ENCODE measurements at places on chromosomes 3 and 15.

DNA sequence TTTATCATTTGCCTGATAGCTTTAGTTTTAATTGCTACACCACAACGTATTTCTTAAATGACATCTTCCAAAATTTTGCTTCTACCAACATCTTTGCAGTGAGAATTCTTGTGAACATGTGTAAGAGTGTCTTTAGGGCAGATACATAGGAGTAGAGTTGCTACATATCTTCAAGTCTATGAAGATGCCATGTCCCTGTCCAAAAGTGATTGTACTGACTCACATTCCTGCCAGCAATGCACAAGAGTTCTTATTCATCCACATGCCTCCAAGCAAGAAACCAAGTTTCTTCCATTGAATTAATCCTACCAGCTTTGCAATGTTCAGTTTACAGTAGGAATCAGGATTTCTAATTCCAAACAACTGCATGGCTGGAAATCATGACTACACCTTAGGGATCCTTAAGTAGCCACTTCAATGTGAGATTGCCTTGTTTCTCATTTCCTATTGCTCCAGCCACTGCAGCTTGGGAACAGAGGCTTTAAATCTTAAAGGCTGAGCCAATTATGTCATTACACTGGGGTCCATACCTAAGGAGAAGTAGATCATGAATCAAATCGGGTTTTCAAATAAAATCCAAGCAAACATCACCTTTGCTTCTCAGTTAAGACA lies 44.5 kb downstream of the BCL2L10 start:
- no peak for DNase-seq

DNA sequence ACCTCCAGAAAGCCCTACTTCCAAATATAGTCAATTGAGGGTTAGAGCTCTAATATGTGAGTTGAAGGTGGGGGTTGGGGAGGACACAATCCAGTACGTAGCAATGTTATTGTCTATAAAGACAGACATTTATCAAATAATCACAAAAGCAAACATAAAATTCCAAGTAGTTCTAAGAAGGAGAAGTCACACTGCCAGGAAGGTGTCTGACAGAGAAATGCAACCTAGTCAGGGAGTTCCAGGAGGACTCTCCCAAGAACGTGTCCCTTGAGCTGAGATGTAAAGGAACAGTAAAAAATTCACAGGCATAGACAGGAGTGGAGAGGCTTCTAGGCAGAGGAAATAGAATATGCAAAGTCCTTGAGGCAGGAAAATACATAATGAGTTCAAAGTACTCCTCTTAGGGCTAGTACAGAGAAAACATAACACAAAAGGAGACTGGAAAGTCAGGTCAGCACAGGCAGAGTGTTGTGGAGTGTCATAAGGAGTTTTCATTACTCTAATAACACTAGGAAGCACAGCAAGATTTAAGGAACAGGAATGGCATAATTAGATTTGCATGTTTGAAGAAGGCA lies 277.6 kb upstream of the STT3B start:
- DNase-seq: no peak

- no peak for DNase-seq
Measured at GRCh38 chr3:17946619-17947018, 204.2 kb upstream of the TBC1D5 start.

GRCh38 chr3:98670020-98670419 lies 76.6 kb upstream of the CPOX start:
- DNase-seq: peak; percentile 33

DNA sequence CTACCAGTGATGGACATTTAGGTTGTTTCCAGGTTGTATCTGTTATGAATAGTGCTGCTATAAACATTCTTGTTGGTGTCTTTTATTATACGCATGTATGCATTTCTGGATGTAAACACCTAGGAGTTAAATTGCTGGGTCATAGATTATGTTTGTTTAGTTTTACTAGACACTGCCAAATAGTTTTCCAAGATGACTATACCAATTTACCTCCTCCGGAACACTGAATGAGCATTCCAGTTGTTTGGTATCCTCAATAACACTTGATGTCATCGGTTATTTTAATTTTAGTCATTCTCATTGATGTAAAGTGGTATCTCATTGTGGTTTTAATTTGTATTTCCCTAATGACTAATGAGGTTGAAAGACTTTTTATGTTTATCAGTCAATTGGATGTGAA lies 36.6 kb upstream of the ARID3B start:
- DNase-seq: no peak

DNA sequence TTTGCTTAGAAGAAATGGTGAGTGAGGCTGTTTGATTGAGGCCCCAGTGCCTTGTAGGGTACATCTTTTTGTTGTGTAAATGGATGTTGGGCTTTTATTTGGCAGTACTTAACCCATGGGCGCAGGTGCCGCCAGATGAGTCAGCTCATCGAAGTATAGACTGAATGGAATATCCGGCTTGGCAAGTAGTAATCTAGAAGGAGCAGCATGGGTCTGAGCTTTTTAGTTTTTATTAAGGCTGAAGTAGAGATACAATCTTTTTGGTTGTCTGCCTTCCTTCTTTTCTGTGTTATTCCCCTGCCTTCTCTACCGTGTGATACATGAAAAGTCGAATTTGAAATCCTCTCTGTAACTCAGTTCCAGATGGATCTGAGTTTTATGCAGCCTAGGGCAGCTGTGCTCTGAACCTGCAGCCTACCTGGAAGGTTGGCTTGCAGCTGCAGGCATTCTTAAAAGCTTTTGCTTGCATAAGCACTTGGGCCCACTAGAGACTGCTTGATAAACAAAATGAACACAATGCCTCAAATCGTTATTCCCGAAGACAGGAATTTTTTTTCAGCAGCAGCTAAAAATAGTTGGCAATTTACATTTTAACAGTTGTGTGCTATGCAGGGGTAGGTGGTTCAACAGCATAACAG lies 177.5 kb upstream of the CGNL1 start:
- DNase-seq: no peak

DNA sequence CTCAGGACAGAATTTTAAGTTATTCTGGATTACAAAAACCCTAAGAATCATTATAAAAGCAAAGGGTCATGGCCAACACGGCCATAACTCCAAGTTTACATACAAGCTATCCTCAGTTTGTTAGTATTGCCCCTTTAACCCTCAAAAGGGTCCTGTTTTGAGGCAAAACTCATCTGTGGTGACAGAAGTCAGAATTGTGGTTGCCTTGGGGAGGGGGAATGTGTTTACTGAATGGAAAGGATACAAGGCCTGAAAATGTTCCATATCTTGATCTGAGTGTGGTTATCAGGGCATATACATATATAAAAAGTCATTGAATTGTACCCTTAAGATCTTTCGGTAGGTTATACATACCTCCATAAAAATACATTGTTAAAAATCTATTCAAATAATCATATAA lies 2.1 kb downstream of the SFMBT1 start:
- DNase-seq: no peak

GRCh38 chr15:35630532-35630931 lies 84.6 kb upstream of the DPH6 start:
- DNase-seq: peak; percentile 64

DNA sequence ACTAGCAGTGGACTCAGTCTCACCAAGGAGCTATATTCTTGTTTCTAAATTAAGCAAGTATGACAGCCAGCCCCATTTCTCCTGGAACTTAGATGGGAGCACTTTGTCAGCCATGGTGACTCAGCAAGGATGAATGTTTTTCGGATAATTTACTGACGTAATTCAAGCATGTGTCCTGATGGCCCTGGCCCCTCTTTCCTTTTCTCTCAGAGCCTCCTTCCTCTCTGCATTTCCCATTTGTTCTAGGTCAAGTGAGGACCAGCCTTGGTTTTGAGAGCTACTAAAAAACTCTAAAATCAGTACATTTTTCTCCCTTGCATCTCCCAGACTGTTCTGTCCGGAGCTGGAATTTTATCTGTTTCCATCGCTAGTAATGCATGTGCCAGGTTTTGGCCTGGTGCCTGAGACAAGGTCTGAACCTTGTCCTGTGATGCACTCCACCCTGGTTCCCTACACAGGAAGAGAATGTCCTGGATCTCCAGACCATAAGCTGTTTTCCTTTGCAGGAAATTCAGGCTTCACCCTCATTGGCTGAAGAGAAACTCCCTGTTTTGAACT lies 256.6 kb upstream of the ROPN1 start:
- no peak for DNase-seq

DNA sequence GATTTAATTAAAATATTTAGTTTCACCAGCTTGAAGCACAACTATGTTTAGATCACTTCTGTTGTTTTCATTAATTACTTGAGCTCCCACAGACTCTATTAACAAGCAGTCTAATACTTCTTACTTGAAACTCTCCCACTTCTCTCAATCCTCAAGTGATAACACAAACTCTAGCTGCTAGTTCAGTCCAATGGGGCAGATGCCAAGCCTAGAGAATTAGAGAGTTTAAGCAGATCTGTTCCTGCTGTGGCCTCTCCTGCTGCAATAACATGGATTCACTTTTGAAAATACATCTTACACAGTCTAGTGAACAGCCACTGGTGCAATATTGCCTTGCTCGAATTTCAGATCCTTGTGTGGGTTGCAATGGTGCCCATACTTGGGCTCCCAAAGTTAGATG lies 566.4 kb upstream of the SGO1 start:
- DNase-seq: no peak

GRCh38 chr3:76811418-76811817 lies 228.5 kb upstream of the ROBO2 start:
- DNase-seq: no peak

GRCh38 chr3:15102256-15102655 lies 3.3 kb upstream of the RBSN start:
- peak; percentile 16 for DNase-seq

GRCh38 chr3:188287762-188288505 lies 134.0 kb downstream of the LPP start:
- DNase-seq: no peak

DNA sequence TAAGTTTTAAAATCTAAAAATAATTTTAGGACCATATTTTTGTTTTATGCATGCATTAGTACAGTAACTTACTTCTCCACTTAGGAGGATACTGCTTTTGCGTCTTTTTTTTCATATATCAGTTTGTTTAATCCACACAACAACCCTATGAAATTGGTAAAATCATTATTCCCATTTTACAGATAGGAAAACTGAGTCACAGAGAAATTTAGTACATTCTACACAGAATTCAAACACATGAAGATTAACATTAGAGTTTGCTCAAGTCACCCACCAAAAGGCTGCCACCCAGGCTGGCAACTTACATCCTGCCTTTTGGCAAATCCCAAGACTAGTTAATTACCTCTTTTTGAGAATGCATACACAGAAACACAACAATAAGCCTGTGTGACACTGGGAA lies 28.7 kb downstream of the TNIK start:
- no peak for DNase-seq

DNA sequence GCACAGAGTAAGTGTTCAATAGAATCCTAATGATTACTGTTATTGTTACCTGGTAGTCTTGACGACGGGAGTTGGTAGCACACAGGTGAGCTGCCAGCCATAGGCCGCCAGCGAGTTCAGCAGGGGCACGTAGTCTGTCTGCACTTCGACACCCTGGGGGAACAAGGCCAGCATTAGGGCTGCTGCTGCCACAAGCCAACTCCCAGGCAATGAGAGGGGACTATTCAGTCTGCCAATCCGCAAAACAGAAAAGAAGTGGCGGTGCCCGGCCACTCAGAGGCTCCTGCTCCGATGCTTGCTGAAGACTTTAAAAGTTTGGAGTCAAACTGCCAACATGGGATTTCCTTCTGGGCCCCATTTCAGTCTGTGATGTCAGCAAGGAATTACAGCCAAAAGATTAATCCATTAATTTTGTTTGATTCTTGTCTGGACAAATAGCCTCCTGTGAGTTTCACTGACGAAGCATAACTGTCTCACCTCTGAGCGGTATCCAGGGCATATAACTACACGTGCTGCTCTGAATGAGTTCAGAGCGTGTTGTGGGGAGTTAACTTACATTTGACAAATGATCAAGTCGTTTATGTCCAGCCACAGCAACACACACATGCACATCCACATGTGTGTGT lies 61.8 kb downstream of the OXNAD1 start:
- no peak for DNase-seq

GRCh38 chr3:28907616-28908015 lies 373.3 kb upstream of the RBMS3 start:
- no peak for DNase-seq

- DNase-seq: peak; percentile 22
Measured at GRCh38 chr3:117019082-117019713, 309.6 kb downstream of the TUSC7 start.

Measured in PC-9 (cell line).